ENCODE measurements at places on chromosomes 16 and 17.

GRCh38 chr17:33642002-33642401 lies 348.9 kb upstream of the ASIC2 start:
- no peak for DNase-seq

GRCh38 chr17:39629898-39630297 lies 3.1 kb downstream of the PPP1R1B start:
- DNase-seq: no peak

GRCh38 chr16:84197466-84198128 lies 6.6 kb downstream of the ADAD2 start:
- DNase-seq: no peak

- peak; percentile 53 for DNase-seq
These were observed 14.1 kb upstream of the RGS9 start for GRCh38 chr17:65122836-65123756.

DNA sequence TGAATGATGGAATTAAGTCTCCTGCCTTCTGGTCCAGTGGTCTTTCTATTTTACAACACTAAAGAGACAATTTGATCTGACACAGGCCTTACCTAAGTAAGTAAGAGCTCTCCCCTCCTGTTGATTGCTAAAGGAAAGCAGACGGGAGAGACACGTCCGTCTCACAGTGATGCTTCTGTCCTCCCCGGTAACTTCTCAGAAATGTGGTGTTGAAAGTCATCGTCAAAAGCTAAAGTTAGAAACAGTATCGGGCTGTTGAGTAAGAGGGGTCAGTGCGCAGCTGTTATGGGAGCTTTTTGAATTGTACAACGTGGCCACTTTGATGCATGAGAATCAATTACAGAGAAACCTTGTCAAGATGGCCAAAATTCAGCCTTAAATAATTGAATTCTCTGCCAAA lies 1.9 kb upstream of the RBFOX1 start:
- DNase-seq: no peak

- DNase-seq: no peak
These were observed 77.5 kb downstream of the MRTFB start for GRCh38 chr16:14148569-14148968.

GRCh38 chr16:28923231-28923587 lies 1.8 kb downstream of the RABEP2 start:
- no peak for DNase-seq

DNA sequence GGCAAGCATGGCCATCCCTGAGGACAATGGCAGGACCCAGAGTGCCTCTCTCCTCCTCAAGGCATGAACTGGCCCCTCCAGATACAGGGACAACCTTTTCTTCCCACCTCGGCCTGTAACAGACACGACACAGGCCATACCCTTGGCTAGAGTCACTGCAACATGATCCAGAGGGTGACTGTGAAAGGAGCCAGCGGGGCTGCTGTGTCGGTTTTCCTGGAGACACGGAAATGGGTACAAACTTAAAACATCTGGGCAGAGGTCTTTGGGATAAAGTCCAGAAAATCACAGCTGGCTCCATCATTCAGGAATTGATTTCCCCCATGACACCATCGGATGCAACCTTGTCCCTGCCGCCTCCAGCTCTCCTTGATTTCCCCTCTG lies 5.3 kb downstream of the CEP295NL start:
- DNase-seq: no peak

GRCh38 chr16:53212893-53213223 lies 158.1 kb downstream of the CHD9 start:
- DNase-seq: no peak

GRCh38 chr16:14284930-14285512 lies 213.9 kb downstream of the MRTFB start:
- DNase-seq: no peak

GRCh38 chr17:3025421-3026124 lies 37.8 kb downstream of the OR1D5 start:
- no peak for DNase-seq

DNA sequence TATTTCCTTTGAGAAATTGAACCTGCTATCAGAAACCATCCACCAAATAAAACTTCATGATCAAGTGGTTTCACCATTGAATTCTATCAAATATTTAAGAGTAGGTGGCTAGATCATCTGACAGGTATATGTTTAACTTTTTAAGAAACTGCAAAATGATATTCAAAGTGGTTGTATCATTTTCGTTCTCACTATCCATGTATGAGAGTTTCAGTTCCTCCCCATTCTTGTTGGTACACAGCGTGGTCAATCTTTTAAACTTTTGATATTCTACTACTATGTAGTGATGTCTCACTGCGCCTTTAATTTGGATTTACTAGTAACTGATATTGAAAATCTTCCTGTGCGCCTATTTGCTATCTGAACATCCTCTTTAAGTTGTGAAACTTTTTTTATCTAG lies 163.7 kb downstream of the CYB561 start:
- DNase-seq: no peak

GRCh38 chr17:17051791-17052461 lies 9.7 kb downstream of the MPRIP start:
- no peak for DNase-seq

DNA sequence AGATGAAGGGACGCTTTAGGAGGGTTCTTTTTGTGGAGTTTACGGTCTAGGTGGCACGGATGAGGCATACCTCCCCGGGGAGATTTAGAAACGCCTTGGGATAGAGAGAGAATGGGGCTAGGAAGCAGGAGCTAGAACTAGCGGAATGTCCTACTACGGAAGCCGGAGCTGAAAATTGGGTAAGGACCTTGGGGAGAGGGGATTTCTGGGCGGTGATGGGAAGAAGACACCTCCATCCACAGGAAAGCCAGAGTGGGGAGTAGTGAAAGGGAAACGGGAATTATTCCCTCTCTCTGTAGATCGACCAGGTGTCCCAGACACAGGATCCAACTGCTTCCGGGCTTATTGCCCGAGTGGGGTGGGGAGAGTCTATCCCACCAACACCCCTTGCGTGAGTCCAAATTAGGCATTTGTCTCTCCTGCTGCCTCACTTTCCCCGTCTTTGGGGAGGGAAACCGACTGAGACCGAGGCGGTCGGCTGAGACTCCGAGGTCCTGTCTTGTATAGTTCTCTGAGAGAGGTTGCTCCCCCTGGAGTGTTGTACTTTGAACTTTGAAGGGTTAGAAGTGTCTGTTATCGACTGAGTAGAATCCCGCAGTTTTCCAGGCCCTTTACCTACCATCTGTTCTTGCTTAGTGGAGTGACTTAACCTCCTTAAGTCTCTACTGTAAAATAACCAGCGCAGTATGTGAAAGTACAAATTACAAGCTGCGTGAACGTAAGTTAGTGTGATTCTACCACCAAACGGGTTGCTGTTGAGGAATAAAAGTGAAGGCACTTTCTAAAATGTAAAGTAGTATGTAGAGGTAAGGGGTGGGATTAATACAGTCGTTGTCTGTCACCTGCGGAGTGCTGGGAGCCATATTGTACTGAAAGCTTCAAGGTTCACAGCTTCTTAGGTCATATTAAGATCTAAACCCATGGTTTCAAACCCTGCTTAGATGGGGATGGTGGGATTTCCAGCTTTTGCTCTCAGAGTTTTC lies 1.0 kb downstream of the RSPRY1 start:
- DNase-seq: no peak

- no peak for DNase-seq
These were observed 14.0 kb downstream of the ERN1 start for GRCh38 chr17:64115822-64116534.

DNA sequence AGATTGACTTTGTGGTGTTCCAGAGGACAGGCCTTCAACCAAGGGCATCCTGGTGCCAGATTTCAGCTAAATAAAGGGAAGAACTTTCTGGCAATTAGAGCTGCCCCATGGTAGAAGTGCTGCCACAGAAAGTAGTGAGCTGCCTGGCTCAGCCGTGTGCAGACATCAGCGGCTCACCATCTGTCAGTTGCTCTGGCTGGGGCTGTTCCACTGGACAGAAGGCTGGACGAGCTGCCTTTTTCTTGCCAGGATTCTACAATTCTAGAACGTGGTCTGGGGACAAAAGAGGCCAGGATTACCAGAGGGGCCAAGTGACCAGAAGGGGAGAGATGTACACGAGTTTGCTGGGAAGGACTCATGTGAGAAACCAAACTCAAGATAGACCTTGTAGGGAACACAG lies 107.0 kb upstream of the RPL38 start:
- DNase-seq: no peak

- no peak for DNase-seq
These were observed 44.9 kb upstream of the XYLT1 start for GRCh38 chr16:17515421-17516210.

- DNase-seq: no peak
These were observed 9.0 kb downstream of the SRR start for GRCh38 chr17:2312736-2313135.

DNA sequence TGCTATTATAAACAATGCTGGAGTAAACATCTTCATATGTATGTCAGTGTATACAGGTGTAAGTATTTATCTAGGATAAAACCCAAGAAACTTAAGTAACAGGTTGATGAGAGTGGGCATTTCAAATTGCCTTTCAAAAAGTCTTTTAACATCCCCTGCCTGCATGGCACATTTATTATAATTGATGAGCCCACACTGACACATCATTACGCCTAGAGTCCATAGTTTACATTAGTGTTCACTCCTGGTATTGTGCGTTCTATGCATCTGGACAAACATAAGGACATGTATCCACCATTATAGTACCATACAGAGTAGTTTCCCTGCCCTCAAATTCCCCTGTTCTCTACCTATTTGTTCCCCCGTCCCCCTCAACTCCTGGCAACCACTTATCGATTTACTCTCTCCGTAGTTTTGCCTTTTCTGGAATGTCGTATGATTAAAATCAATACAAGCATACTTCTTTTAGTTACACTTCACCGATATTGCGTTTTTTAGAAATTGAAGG lies 53.7 kb downstream of the NACA2 start:
- no peak for DNase-seq

DNA sequence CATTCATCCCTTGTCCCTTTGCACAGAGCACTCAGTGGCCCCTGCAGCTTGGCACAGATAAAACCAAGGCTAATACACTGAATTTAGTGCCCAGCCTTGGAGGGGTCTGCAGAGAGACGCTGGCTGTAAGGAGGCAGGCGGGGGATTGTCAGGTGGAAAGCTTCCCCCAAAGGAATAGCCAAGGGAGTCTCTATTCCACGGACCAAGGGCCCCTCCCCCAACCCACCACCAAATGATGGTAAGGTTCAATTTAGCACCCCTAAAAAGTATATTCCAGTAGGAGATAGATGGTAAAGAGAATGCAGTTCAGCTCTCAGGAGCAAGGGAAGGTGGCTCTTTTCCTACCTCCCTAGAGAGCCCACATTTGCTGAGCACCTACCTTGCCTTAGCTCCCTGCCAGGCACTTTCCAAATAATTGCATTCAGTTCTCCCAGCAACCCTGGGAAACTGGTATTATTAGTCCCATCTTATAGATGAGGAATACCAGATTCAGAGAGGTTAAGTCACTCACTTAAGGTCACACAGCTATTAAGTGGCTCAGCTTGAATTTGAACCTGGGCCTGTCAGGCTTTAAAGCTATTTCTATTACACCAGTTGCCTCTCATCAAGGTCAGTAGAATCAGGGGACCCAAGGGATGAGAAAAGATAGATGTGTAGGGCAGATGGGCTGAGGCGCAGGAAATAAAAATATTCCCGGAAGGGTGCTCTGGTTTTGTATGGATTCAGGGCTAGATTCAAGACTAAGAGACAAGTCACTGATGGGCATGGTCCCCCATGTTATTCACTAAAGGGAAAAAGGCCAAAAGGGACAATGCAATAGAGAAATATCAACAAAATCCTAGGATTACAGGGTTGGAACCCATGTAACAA lies 20.0 kb upstream of the ZFHX3 start:
- DNase-seq: no peak

GRCh38 chr17:35184274-35184673 lies 9.9 kb downstream of the SLC35G3 start:
- no peak for DNase-seq

DNA sequence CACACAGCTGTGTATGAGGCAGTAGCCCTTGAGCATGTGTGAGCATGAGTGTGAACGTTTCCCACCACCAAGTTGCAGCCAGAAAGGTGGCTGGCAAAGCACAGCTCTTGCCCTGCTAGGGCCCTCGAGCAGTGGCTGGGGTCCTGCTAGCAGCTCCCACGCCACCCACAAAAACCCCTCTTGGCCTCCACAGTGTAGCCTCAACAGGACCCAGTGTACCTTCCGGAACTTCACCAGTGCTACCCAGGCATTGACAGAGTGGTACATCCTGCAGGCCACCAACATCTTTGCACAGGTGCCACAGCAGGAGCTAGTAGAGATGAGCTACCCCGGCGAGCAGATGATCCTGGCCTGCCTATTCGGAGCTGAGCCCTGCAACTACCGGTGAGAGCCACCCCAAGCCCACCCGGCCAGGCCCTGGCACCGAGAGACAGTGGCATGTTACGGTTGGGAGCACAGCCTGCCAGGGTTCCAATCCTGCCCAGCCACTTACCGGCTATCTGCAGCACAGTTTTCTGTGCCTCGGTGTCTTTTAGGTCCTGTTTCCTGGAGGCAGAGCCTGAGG lies 53.1 kb downstream of the SCNN1B start:
- no peak for DNase-seq

DNA sequence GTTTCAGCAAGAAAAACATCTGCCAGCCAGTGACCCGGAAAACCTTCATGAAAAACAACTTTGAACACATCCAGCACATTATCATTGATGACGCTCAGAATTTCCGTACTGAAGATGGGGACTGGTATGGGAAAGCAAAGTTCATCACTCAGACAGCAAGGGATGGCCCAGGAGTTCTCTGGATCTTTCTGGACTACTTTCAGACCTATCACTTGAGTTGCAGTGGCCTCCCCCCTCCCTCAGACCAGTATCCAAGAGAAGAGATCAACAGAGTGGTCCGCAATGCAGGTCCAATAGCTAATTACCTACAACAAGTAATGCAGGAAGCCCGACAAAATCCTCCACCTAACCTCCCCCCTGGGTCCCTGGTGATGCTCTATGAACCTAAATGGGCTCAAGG lies 22.2 kb downstream of the SLFN5 start:
- DNase-seq: no peak

DNA sequence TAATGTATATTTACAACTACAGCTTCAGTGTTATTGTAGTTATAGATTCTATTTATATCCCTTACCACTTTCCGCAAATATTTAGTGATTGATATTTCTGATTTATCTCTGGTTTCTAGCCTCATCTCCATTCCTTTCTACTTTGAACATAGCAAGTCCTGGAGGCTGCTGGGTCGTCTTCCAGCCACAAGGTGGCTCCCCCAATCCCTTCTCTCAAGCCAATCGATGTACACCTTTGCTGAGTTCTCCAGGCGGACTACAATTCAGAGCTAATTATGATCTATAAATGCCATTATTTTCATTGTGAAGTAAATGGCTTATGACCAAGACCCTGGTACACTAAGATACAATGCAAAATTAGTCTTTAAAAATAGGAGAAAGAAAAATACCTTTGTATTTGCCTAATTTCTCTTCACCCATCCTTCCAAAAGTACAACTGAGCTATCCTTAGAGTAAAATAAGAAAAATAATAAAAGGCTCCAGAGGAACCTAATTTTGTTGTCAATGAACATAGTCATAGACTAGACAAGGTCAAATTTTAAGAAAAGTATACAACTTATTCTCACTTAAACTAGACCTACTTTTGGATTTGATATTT lies 122.1 kb downstream of the SKAP1 start:
- peak; percentile 21 for DNase-seq

All from stimulated activated CD4-positive, alpha-beta T cell treated with anti-CD3 and anti-CD28 coated beads, Interleukin-1b, Interleukin-23, amount 100 ng/mL, for 24 hours (primary cell).